ENCODE measurements at places on chromosomes 3 and 15.

GRCh38 chr3:114527036-114527644, 233.3 kb downstream of the TIGIT start:
- no peak for DNase-seq

DNA sequence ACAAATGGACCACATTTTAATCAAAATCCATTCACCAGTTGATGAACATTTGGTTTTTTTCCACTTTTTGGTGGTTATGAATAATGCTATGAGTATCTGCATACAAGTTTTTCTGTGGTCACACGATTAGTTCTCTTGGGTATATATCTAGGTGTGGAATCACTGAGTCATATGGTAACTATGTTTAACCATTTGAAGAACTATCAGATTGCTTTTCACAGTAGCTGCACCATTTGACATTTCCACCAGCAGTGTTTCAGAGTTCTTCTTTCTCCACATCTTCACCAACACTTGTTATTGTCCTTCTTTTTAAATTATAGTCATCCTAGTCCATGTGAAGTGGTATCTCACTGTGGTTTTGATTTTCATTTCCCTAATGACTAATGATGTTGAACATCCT, 33.3 kb upstream of the ATG7 start:
- no peak for DNase-seq

DNA sequence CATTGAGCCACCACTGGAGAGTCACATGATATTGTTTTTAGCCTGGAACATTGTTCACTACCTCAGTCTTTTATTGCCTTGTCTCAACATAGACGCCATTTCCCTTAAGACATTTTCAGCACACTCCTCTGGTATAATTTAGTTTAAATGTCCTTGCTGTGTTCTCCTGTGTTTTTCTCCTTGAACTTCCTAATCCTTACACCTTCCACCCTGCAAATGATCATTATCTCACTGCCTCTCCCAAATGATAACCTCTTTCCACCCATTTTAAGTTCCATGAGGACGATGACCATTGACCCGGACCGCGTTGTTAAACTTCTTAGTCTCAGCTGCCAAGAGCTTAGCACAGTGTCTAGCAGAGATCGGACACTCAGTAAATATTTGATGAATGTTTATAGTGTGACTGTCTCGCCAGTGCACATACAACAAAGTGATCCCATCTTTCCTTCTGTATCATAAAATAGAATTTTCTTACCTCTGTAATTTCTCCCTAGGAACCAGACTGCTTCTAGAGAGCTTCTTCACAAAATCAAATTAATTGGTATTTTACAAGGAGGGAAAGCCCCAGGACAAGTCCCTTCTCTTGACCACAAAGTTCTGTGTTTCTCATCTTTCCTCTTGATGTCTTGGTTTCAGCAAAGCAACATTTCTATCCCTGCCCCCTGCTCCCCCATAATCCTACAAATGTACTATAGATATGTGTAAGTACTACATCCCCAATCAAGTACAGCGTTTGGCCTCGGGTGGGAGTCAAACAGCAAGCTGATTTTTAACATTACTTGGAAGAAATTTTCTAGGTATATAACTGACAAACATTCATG, 429.6 kb downstream of the LPP start:
- no peak for DNase-seq

DNA sequence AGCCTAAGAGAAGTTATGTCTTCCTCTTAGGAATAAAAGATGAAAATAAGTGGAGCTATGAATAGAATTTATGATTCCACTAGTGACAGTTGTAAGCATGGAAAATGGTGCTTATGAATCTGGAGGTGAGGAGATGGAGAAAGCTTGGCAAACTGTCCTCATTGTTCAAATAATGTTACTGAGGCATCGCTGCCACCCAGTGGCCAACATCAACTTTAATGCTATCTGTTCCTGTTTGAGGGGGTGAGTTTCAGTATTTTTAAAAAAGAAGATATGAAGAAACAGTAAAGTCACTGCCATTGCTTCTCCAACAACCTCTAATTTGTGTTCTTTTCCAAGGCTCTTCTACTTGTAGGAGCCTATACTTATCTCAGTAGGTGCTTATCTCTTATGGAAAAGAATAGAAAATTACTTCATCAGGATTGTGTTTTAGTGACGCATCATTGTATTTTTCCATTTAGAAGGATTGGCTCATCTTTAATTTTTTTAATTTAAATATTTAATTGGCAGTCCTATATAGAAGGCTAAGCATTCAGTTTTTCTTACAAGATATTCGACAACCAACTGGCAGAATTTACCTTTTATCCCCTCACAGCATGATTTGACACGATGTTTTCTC, 260.4 kb upstream of the P2RY1 start:
- peak; percentile 29 for DNase-seq

- no peak for DNase-seq
These were observed 74.0 kb downstream of the LRRFIP2 start for GRCh38 chr3:37100411-37100810.

- no peak for DNase-seq
These were observed 237.1 kb downstream of the KCNMB2 start for GRCh38 chr3:178773358-178773757.
